ENCODE measurements at places on chromosomes 7 and 10.

DNA sequence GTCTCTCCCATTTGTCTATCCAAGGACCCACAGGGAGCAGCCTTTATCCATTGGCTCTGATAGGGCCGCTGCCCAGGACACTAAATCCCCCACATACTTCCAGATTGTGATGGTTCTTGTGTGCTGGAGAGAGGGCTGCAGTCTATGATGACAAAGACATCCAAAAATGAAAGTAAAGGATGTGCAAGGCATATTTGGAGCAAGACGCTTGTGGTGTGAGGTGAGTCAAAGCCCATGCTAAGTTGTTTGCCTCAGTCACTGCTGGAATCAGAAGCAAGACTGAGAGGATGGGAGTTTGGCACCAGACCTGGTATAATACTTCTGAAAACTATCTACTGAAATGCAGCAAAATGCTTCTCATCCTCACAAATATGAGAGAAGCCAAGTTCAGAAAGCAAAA, 22.7 kb downstream of the ZNF22 start:
- no peak for DNase-seq

GRCh38 chr7:94261067-94261466, 133.6 kb upstream of the COL1A2 start:
- no peak for DNase-seq

DNA sequence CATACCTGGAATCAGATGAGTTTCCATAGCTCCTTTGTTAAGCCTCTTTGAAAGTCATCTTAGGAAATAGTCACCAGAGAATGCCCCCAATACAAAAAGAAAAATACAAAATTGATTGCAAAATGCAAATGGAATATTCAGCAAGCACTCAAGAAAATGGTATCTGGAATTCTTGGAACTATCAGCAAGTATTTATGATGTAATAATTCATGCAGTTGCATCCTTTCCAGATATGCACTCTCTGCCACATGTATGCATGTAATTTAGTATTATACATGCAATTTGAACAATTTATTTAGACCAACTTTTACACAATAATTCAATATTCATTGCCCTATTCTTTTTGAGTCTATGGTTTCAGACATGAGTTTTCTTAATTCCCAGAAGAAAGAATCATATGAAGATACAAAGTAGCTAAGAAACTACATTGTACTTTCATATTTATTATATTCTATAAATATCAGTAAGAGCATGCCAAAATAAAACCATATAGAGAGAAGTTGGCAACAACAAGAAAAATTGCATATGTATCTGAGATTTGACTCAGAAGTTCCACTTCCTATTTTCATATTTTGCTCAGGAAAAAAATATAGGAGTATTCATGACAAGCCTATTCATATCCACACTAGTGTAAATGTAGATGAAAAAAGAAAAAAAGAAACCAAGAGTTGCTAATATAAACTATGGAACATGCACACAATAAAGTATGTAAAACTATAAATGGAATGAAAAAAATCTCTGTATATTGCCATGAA, 338.5 kb downstream of the SEMA3D start:
- no peak for DNase-seq

GRCh38 chr10:131750973-131751826, 149.6 kb upstream of the PPP2R2D start:
- no peak for DNase-seq

DNA sequence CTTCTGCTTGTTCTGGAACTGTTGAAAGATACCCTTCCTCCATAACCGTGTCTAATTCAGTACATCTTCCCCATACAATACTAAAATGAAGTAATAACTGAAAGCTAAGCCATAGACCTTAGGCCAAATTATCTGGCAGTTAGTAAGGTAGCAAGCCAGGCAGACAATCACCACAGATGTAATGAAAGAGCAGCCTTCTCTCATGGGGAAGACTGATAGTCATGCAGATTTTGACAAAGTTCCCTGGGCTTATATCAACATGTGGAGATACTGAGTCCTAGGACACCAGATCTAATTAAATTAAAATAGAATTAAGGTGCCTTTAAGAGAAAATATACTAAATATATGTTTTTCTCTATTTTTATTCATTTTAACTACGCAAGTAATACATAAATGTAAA, 61.5 kb downstream of the PON1 start:
- DNase-seq = no peak

DNA sequence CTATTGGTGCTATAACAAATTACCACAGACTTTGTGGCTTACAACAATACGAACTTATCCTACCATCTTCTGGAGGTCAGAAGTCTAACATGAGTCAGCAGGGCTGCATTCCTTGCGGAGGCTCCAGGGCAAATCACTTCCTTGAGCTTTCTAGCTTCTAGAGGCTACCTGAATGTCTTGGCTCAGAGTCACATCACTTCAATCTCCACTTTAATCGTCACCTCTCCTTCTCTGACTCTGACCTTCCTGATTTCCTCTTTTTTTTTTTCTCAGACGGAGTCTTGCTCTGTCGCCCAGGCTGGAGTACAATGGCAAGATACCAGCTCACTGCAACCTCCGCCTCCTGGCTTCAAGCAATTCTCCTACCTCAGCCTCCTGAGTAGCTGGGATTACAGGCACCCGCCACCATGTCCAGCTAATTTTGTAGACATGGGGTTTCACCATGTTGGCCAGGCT, 44.6 kb upstream of the ANAPC16 start:
- DNase-seq = no peak
